ENCODE measurements at places on chromosomes 16 and 17.

DNA sequence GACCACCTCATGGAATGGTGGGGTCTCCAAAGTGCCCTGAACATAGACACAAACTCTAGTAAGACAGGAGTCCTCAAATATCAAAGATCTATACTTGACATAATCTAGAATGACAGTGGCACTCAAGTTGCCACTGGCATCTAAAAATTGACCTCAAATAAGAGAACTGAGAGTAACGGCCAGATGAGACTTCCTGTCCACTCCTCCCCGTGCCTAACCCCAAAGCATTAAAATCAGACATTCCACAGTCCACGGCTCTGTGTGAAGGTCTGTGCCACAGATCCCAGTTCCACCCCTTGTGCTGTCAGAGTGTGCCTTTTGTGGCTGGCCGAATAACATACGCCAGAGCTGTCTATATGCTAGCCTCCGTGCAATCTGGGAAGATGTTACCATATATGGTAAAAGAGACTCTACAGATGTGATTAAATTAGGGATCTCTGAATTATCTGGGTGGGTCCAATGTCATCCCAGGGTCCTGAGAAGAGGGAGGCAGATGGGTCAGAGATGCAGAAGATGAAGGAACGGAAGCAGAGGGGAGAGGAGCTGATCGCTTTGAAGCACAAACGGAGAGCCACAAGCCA lies 21.0 kb upstream of the EVPL start:
- DNase-seq: no peak

DNA sequence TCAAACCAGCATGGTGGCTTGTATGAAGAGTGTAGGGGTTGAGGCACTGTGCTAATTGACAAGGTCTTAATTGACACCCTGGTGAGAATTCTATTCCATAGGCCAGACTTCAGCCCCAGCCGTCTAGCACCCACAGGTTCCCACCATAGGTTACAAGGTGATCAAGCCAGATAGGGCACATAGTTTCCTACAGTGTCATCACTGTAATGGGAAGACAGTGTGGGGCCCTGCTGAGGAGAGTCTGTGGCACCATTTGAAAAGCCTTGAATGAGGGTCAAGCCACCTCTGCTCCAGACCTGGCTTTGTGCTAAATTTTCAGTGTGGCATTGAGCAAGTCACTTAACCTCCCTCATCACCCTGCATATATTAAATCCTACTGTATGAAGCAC lies 36.2 kb downstream of the YPEL2 start:
- DNase-seq: no peak

- DNase-seq: peak; percentile 56
Observed at GRCh38 chr17:8745586-8746500, 1.2 kb upstream of the CCDC42 start.

GRCh38 chr17:14197586-14197985 lies 39.1 kb downstream of the CDRT15 start:
- peak; percentile 39 for DNase-seq

GRCh38 chr16:53341792-53342191 lies 92.5 kb upstream of the RBL2 start:
- no peak for DNase-seq

- DNase-seq: no peak
Observed at GRCh38 chr17:2893422-2893914, 97.2 kb downstream of the RAP1GAP2 start.

GRCh38 chr17:77341069-77341541 lies 200.3 kb downstream of the SEC14L1 start:
- DNase-seq: no peak

- DNase-seq: no peak
Observed at GRCh38 chr17:38511150-38512108, 83.2 kb downstream of the ARHGAP23 start.

GRCh38 chr17:75776386-75777295 lies 8.0 kb upstream of the UNK start:
- DNase-seq: no peak

DNA sequence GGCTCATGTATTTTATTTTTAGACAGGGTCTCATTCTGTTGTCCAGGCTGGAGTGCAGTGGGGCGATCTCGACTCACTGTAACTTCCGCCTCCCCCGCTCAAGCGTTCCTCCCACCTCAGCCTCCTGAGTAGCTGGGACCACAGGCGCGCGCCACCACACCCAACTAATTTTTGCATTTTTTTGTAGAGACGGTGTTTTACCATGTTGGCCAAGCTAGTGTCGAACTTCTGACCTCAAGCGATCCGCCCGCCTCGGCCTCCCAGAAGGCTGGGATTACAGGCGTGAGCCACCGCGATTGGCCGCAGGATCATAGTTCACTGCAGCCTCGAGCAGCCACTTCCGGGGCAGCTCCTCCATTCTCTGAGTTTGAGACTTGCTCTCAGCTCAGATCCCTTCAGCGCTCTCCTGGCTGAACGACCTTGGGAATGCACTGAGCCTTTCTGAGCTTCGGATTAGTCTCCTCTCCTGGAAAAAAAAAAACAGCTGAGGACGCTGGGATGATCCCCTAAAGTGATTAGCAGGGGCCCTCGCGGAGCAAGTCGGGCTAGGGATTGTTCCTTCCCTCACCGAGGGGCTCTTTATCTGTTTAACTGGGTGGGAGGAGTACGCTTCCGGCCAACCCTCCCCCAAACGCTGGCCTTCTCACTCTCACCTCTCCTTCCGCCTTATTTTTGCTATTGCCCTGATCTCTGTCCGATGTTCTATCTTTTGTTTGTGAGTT lies 1.1 kb upstream of the PKMYT1 start:
- DNase-seq: no peak

GRCh38 chr17:38730526-38731379 lies 612 bp downstream of the CISD3 start:
- no peak for DNase-seq

DNA sequence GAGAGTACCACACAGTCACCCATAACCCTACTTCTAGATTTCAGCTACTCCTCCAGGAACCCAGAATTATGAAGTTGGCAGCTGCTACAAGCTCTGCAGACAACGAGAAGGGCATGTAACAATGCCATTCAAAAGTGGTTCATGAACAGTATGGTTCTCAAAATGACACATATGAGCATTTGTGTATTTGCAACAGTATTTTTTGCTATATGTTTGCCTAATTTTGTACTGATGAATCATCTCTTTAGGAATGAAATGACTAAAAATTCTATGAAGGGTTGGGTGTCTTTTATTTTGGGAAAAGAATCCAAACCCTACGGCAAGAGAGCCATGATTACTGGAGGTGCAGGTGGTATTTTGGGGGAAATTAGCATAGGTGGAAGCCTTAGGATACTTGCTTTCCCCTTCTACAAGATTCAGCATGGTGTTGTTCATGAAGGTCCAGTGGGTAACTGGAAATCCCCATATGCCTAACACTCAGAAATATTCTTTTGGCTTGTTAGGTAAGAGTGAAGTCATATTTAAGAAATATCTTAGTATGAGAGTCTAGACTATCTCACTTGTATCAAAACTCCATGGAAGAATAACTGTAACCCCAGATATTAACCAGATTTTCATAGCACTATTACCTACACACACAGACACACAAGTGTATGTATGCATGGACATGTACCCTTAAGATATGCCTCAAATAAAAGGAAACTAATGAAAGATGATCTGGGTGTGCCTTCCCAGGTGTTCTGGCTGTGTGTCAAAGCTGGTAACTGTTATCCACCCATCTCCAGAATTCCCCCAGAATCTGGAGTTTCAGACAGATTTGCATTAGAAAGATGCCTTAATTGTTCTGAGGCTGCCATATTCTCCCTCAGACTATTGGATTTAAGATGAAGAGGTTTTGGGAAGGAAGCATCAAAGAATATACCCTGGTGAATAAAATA lies 688.2 kb upstream of the SOX9 start:
- DNase-seq: no peak

Data from stimulated activated CD8-positive, alpha-beta memory T cell treated with anti-CD3 and anti-CD28 coated beads, Interleukin-15, amount 100 ng/mL, for 4 hours (primary cell).